IMR-90 (cell line): ENCODE measurements at places on chromosomes 6 and 20. TPM values are rescaled to one million over a fixed set of nuclear protein-coding genes. Genes with fewer than 3 reads are reported as not detected.

- DNase-seq, result no peak
Observed at GRCh38 chr6:93139408-93140081, 279.8 kb downstream of the EPHA7 start.

- no peak for DNase-seq
Observed at GRCh38 chr6:38687043-38687353, 15.9 kb downstream of the GLO1 start.

Gene GDAP1L1
- not detected in 2 replicates for total RNA-seq

Gene TRAPPC3L
- under 0.01 TPM in 1 of 2 replicates, not detected in the other for total RNA-seq

Gene ENPP3
- under 0.01 TPM in 1 of 2 replicates, not detected in the other for total RNA-seq

GRCh38 chr6:63936399-63936798, 300.8 kb downstream of the PHF3 start:
- no peak for DNase-seq

- DNase-seq, result no peak
Observed at GRCh38 chr6:41958022-41958856, 16.6 kb upstream of the CCND3 start.
